ENCODE measurements at places on chromosomes 12 and 14.
A peak's percentile ranks its signal among the peaks of the same experiment; 100 is the strongest.

- peak; percentile 71 for DNase-seq
Observed at GRCh38 chr14:55446833-55447232, 6.4 kb upstream of the TBPL2 start.

DNA sequence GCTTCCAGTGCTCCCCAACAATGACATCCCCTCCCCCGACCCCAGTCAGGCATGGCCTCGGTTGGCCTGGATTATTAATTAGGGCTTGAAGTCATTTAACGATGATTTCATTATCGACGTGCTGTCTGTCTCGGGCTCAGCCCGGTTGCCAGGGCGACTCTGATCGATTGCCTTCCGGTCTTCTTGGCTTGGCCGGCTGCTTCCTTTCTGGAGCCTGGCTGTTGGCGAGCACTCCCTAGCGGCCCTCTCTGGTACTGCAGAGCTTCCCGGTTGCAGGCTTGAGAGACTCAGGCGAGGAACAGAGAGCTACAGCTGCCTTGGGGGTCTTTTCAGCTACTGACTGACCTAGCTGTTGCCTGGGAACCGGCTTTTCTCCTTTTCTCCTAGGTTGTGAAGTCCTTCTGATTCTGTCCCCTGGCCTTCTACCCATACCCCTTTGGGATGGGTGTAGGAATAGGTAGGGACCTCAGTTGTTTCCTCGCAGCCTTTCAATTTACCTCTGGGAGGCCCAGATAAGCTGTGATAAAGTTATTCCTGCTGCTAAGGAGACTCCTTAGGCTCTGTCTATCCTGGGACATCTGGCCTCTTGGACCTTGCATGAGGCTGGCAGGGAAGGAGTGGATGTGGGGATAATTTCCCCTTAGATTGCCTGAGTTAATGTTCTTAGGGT lies 5.5 kb upstream of the CISTR start:
- no peak for DNase-seq

- DNase-seq = no peak
Observed at GRCh38 chr14:105461903-105462302, 12.7 kb upstream of the CRIP2 start.

GRCh38 chr12:92462049-92462448 lies 240.7 kb upstream of the PLEKHG7 start:
- no peak for DNase-seq

DNA sequence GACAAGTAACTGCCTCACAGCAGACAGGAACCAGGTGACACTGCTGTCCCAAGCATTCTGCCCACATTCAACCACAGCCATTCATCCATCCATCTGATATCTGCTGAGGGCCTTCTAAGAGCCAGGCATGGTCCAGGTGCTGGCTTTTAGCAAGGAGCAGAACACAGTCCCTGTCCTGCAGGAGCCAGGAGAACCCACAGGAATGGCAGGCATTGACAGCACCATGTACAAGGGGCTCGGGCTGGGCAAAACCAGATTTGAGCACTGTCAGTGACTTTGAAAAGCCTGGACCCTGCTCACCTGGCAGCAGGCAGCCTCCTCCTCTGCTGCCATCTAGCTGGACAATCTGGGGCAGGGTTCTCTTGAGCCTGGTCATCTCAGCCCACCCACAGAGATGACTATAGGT lies 137.0 kb downstream of the ZFP36L1 start:
- no peak for DNase-seq

DNA sequence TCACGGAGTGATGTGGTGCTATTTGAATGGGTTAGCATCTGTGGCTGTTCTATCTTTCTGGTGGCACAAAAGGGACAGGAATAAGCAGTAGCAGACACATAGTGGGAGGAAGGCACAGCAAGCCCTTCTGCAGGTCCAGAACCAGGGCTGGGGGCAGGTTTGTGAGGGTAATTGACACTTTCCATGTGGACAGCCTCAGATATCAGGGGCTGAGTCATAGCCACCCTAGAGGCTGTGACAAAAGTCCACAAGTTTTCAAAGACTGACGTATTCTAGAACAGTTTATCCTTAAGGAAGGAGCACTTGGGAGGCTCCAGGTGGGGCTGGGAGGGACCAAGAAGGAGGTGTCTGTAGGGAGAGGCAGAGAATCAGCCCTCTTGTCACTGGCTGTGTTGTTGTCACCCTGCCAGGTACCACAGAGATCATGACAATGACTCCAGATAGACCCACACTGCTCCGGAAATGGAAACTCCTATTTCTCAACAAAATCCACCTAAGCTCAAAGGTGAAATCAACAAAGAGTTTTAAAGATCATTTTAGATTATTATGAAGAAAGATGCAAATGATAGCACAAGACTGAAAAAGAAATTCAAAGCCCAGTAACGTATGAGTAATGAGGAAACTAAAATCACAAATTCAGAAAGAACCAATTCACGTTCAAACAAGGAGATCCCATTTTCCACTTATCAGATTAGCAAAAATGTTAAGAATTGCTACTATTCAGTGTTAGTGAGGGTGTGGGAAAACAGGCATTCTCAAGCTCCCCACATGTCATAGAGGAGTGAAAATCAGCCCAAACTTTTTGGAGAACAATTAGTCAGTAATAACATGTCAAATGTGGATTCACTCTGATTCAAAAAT lies 48.3 kb downstream of the NFKBIA start:
- DNase-seq = no peak
